Stimulated activated CD8-positive, alpha-beta memory T cell treated with anti-CD3 and anti-CD28 coated beads, Interleukin-4, amount 100 ng/mL, for 4 hours (primary cell): ENCODE measurements at places on chromosomes 5 and 9.

DNA sequence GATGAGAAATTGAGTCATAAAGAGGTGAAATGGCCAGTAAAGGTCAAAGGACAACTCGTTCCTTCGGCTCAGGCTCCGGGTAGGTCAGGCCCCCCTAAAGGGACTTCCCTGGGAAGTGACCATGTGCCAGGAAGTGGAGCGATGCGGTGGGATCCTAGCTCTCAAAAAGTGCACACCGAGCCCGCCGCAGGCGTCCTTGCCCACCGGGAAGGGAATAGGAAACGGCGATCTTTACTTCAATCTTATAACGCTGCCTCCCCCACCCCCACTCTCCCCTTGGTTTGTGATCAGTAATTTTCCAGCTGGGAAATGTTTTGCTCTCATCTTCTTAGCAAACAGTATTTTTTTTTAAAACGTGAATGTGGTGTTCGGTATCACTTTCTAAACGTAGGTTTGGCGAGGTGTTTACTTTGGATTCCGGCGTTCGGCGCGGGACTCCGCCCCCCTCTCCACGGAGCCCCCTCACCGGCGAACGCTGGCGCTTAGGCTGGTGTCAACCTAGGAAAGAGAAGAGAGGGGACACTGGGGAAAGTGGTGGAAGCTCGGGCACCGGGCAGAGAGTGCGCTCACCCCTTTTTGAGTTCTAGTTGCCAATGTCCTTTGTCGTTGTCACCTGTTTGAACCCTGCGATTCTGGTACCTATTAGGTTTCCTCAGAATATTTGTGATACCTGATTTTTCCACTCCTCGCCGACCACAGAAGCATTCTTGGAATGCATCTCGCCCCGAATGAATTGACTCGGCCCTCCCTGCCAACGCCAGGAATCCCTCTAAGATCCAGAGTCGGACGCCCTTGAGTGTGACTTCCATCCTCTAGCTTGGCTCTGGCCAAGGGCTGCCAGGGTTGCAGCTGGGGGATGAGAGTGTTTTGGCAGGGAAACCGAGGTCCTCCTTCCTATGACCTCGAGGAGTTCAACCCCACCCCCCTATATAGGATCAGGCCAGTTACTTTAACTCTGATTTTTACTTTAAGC lies 1.8 kb upstream of the KLF4 start:
- DNase-seq: no peak

- peak; percentile 2 for DNase-seq
Measured at GRCh38 chr5:141040771-141041426, 10.3 kb upstream of the PCDHB1 start.

DNA sequence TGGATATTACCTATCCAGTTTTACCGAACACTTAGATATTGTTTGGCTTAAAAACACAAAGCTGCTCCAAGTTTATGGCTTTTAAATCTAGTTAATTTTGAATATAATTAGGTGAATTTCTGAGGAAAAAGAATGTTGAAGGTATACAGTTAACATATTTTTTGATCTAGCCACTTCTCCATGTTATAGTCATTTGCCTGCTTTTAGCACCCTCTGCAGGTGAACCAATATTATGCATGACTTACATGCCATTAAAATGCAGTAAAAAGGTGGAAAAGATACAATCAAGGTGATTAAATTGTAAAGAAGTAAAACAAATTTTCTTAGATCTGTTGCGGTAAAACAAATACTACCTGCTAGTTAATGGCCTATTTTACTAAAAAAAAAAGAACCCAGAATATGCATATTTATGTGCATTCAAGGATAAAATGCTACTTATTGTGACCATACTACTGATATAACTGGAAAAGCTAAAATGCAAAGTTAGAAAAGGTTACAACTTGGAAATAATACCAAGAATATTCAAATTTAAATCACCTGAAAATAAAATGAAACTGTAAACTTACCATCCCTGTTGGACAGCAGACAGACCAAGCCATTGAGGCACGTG lies 132.1 kb downstream of the AP3B1 start:
- DNase-seq: no peak

DNA sequence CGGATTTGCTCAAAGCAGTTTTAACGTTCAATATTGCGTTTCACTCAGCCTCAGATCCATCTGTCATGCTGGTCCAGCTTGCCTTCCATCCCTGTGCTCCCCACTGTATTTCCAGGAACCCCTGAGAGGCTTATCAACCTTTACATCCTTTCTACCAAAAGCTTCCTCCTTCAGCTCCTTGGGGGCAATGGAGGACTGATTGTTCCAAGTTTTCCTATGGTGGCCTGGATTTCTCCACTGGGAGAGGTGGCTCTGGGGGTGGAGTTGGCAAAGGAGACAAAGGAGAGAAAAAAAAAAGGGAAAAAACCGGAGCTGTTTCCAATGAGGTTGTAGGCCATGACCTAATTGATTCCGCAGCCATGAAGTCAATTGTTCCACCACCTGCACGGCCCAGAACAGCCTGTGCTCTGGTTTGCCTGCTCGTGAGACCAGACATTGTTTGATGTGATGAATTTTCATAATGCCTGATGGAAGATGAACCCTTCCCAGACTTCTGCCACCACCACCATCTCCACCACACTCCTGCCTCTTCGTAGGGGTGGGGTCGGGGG lies 54.1 kb downstream of the ABLIM3 start:
- no peak for DNase-seq

GRCh38 chr5:180643191-180643851 lies 6.1 kb downstream of the FLT4 start:
- DNase-seq: no peak

GRCh38 chr5:62256161-62257019 lies 49.6 kb upstream of the KIF2A start:
- DNase-seq: no peak

DNA sequence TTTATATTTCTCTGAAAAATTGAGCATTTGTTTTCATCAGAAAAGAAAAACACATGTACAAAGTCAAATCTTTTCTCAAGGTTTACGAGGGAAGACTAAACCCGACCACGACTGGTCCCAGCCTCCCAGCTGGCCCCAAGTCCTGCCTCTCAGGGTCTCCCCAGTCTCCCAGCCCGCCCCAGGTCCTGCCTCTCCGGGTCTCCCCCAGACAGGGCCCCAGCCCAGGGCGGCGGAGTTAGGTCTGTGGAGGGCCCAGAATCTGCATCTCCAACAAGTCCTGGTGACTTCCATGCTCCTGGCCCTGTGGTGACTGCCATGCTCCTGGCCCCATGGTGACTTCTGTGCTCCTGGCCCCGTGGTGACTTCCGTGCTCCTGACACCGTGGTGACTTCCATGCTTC lies 359.9 kb downstream of the IRX2 start:
- DNase-seq: no peak

- DNase-seq: no peak
Measured at GRCh38 chr5:37807621-37808301, 32.1 kb downstream of the GDNF start.

- DNase-seq: no peak
Measured at GRCh38 chr9:19903076-19903475, 114.2 kb upstream of the SLC24A2 start.

GRCh38 chr5:147939431-147940114 lies 33.2 kb upstream of the C5orf46 start:
- no peak for DNase-seq

DNA sequence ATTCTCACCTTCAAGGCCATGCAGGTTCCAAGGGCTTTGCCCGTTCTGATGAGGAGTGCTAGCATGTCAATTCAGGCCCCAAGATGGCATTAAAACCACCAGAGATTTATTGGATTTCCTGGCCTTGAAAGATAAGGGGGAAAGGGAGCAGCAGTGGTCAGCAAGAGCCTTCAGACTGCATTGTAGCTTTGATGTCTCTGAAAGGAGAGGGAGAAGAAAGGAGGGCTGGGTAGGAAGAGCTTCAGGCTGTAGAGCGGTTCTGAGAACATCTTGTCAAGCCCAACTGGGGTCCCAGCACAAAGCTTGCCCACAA lies 41.8 kb upstream of the FGF1 start:
- DNase-seq: no peak

GRCh38 chr9:27835746-27836145 lies 262.5 kb upstream of the C9orf72 start:
- no peak for DNase-seq
